Suppressor macrophage treated with lipopolysaccharide for 1 hour (primary cell): ENCODE measurements at places on chromosomes 11 and 22.
A peak's percentile ranks its signal among the peaks of the same experiment; 100 is the strongest.

- DNase-seq = no peak
These were observed 277.4 kb downstream of the FAM76B start for GRCh38 chr11:95512177-95512576.

DNA sequence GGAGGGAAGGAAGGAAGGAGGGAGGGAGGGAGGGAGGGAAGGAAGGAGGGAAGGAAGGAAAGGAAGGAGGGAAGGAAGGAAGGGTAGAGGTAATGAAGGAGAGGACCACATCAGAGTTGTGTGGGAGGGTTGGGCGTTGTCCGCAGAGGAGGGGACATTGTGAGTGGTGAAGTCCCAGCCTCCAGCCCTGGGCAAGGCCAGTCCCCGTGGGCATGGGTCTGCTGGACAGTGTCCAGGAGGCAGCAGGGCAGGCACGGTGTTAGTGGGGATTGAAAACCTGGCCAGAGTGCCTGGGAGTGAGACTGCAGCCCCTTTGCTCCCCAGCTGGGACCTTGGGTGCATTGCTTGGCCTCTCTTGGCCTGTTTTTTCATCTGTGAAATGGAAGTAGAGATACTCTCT is 1462.3 kb downstream of the BRD1 start:
- no peak for DNase-seq

DNA sequence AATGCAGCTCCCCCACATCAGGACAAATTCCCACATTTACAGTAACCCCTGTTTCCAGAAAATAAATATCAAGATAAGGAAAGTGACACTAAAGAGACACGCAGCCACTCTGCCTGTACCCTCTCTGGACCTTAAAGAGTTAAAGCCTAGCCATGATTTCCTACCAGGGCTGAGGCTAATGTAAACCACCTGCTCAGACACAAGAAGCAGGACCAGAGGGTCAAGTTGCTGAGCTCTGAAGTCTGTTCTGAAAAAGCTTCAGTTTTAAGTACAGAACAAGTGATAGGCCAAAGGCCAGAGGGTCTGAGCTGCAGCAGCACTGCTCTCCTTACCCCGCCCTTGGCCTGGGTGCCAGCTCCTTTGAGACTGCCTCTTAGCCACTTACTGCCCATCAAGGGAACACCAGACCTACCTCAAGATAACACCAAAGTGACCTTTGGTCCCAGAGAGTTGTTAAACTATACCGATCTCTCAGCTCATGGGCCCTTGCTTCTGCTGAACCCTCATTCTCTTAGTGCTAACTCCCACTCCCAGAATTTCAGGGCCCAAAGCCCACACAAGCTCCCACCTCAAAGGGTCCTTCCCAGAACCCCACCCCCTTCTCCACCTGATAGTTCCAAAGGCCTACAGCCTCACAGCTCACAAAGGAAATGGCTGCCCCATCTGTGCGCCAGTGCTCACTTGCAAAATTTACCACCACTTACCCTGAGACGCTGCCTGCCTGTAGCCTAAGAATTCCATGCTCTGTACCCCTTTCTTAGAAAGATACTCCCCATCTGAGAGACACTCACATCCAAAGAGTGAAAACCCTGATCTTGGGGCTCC is 40.5 kb downstream of the IL18BP start:
- no peak for DNase-seq

- DNase-seq = peak; percentile 55
These were observed at the start of gene PDGFD for GRCh38 chr11:104164028-104164520. TSS of gene PDGFD (minus strand) at chr11:104164147.

GRCh38 chr22:45895436-45896152 is 81.4 kb downstream of the WNT7B start:
- DNase-seq = no peak

DNA sequence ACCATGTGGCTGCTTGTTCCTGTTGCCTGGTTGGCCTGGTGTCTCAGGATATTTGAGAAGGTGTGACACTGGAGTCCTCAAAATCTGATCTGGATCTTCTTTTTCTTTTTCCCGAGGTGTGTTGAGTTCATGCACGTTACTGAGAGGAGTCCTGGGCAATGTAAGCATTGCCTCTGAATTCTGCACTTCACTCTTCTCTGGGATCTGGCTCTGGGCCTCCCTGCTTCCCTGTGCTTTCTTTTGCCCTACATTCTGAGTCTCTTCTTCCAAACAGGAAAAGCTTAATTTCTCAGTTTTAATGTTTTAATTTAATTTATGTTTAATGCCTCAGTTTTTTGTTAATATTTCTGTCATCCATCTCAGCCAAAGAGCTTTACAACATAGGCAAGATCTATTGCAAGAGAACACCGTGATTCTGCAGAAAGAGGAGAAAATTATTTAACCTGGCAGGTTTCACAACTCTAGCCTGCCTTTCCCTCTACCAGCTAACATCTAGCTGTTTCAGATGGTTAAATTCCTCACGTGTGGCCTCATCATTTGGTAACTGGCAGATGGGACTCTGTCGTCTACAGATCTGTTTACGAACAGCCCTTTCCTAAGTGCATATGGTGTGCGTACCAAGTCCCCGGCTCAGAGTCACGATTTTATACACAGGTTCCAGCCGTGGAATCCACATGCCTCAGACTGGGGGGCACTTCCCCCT is 24.7 kb downstream of the LDLRAD3 start:
- no peak for DNase-seq

DNA sequence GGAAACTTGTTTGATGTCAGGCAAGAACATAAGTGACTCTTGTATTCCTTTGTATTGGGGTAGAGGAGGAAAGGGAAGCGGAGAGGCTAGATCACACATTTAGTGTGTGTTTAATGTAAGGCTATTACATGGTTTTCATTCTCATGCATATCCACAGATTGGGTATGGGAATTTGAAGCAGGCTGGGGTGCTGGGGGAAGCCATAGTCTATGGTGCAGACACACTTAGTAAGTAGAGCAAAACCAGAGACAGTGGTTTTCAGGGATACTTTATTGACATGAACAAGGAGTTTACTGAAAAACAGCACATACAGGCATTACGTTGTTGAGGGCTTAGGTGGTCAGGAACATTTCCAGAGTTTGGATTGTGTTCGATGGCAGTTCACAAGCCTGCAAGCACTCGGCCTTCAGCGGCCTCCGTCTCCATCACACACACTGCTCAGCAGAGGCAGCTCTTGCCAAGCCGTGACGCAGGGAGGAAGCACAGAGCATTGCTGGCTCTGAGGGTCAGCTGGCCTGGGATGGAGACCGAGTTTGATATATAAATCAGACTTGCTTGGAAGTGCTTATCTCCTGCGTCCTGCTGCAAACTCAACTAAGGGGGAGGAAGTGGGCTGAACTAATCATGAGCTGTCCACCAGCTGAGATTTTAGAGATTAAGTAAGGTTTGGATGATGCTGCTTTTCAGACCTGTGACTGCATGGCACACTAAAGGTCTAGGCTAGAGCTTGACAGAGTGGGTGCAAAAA is 25.3 kb downstream of the SCN3B start:
- peak; percentile 9 for DNase-seq
